Kidney glomerular epithelial cell (primary cell): ENCODE measurements at places on chromosomes 6 and 20.

DNA sequence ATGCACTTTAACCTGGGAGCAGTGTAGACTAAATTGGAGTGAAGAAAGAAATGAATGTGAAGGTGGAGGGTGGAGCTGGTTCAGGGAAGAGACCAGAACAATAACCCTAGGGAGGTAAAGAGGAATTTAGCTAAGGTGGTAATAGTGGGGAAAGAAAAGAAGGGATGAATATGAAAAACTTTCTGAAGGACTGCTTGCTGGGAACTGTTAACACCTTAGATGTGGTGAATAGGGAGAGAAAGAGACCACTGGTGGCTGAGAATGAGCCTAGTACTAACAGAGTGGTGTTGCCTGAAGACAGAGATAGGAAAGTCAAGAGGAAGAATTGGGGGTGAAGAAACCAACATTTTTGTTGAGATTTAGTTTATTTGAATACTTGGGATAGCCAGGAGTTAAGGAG lies 78.4 kb upstream of the HS3ST5 start:
- DNase-seq = no peak

- no peak for DNase-seq
These were observed 25.4 kb upstream of the KCNB1 start for GRCh38 chr20:49507741-49508434.

GRCh38 chr6:103113416-103113815 lies 1719.9 kb downstream of the GRIK2 start:
- no peak for DNase-seq

GRCh38 chr20:45016089-45016671 lies 49.9 kb downstream of the STK4 start:
- no peak for DNase-seq

DNA sequence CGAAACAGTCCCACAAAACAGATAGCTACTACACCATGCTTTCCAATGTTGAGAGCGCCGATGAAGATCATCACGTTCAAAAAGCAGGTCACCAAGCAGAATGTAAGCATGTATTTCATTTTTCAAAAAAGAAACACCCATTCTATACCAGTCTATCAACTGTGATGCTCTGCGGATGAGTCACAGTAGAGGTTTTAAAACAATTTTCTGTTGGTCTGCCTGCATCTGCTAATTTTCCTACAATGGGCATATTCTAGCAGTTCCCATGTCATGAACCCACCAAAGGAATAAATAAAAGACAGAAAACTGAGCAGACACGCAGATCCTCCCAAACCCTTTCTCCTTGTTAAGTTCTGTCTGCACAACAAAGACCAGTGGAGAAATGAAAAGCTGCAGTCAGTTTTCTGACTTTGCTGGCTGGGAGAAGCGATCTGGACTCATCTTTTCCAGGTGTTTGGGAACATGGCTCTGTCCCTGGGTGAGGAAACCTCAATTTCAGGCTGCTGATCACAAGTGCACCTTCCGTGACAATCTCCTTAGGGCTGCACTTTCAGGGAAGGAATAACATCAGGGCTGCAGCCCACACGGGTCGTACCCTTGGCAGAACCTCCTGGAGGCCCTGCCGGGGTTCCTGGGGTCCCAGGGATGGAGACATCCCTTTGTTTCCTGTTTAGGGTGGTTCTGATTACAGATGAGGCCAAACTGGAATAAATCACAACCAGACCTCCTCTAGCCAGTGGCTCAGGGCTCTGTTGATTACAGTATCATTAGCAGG lies 200.1 kb downstream of the BMP7 start:
- no peak for DNase-seq

DNA sequence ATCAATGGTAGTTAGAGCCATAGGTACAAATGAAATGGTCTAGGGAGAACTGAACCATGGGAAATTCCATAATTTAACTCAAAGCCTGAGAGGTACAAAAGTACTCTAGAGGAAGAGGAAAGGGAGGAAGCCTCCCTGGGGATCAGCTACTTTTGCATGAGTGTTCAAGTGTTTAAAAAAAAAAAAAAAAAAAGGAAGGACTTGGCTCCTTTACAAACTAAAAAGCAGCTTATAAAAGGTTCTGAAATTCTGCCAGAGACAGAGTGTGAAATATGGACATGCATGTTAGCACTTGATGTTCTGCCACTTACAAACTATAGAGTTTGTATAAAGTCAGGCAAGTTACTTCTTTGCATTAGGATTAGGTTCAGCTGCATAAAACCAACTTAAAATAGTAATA lies 290.0 kb downstream of the TBC1D7 start:
- no peak for DNase-seq

DNA sequence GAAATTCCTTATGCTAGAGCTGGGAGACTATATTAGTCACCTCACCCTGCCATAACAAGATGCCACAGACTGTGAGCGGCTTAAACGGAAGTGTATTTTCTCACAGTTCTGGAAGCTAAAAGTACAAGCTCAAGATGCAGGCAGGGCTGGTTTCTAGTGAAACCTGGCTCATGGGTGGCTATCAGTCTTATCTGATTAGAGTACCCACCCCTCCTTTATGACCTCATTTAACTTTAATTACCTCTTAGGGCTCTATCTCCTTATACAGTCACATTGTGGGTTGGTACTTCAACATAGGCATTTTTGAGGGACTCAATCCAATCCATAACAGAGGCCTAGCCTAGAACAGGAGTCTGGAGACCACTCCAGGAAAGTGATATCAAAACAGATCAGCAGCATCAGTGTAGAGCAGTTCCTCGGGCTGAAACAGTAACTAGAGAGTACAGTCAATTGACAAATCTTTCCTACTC lies 2.3 kb upstream of the SNRNP48 start:
- DNase-seq = no peak

- no peak for DNase-seq
These were observed 23.3 kb downstream of the ARFGEF2 start for GRCh38 chr20:48944663-48945297.

GRCh38 chr20:60662307-60662706 lies 589.8 kb upstream of the CDH4 start:
- DNase-seq = no peak

GRCh38 chr6:121879149-121879548 lies 443.7 kb downstream of the GJA1 start:
- DNase-seq = no peak

DNA sequence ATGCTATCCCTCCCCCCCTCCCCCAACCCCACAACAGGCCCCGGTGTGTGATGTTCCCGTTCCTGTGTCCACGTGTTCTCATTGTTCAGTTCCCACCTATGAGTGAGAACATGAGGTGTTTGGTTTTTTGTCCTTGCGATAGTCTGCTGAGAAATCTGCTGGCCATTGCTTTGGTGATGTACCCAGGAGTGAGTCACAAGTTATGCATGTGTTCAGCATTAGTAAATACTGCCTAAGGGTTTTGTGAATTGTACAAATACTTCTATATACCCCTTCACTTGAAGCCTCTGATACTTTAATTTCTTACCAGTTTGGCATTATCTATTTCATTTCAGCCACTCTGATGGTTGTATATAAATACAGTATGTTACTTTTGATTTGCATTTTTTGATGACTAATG lies 711.3 kb upstream of the GJE1 start:
- DNase-seq = peak; percentile 38

GRCh38 chr6:45326698-45327417 lies 1.3 kb upstream of the RUNX2 start:
- no peak for DNase-seq

GRCh38 chr6:13472099-13472498 lies 15.3 kb downstream of the GFOD1 start:
- no peak for DNase-seq

DNA sequence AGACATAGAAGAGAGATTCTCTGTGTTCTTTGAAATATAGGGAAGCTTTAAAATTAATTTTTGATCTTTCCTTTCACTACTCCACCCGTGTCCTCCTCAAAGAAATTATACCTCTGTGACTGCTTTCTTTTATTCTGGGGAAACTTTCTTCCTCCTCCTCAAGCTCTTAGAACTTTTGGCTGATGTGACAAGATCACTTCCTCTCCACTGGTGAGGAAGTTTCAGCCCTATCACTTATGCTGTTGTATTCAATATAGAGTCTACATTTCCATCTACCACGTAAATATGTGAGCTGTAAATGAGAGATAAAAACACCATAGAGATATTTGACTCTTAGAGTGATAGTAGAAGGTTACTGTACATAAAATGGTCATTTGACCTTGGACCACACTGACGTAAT lies 141.9 kb upstream of the SASH1 start:
- no peak for DNase-seq

DNA sequence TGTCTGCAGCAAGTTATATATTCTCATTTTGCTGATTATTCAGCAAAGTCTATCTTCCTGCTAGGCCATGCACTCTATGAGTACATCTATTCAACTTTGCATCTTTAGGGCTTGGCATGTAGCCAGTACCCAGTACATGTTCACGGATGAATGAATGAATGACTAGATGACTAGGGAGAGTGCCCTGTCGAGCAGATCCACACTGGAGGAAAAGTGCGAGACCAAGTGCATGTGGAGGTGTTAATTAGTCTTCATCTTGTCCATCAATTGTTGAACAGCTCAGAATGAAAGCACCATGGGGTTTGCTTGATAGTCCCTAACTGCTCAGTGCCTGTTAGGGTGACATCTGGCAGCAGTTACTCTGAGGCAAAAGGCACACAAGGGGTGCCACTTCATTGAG lies 30.4 kb downstream of the TM9SF4 start:
- peak; percentile 41 for DNase-seq

- no peak for DNase-seq
These were observed 214.0 kb downstream of the CLIC5 start for GRCh38 chr6:45801471-45802289.

DNA sequence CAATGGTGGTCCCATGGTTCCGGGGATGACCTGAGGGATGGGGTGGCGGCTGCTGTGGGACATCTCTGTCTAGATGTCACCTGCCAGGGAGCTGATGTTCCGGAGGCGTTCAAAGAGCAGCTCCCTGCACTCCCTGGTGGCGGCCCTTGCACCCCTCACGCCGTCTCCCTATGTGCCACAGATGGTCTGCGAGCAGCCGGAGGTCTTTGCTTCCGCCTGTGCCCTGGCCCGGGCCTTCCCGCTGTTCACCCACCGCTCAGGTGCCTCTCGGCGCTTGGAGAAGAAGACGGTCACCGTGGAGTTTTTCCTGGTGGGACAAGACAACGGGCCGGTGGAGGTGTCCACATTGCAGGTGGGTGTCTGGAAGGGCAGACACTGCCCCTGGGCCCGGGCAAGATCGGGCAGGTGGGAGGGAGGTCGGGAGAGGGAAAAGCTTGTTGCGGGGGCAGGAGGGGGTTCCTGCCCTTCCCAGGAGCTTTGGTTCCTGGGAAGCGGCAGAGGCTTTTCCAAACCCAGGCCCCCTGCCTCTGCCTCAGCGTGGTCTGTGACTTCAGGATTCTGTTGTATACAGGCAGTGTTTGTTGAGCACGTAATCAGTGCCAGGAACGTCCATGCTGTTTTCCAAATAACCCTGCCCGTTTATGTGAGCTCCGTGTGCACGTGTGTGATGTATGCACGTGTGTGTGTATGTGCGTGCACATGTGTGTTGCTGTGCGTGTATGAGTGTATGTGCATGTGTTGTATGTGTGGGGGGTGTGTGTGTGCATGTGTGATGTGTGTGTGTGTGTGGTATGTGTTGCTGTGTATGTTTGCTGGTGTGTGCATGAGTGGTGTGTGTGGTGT lies 1.9 kb downstream of the NPEPL1 start:
- DNase-seq = no peak

GRCh38 chr20:11271319-11271718 lies 597.5 kb upstream of the JAG1 start:
- DNase-seq = no peak

DNA sequence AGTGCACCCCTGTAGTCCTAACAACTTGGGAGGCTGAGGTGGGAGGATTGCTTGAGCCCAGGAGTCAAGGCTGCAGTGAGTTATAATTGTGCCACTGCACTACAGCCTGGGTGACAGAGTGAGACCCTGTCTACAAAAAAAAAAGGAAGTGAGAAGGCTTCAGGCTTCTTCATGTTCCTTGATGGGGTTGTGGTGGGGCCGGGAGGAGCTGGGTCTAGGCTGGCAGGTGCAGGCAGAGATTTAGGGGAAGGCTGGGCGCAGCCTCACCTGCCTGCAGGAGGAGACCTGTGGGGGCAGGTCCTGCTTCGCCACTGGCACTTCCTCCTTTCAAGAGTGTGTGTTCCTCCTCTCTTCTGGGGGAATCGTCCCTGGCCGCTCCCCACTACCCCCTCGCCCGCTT lies 63.9 kb downstream of the CHMP4B start:
- no peak for DNase-seq

DNA sequence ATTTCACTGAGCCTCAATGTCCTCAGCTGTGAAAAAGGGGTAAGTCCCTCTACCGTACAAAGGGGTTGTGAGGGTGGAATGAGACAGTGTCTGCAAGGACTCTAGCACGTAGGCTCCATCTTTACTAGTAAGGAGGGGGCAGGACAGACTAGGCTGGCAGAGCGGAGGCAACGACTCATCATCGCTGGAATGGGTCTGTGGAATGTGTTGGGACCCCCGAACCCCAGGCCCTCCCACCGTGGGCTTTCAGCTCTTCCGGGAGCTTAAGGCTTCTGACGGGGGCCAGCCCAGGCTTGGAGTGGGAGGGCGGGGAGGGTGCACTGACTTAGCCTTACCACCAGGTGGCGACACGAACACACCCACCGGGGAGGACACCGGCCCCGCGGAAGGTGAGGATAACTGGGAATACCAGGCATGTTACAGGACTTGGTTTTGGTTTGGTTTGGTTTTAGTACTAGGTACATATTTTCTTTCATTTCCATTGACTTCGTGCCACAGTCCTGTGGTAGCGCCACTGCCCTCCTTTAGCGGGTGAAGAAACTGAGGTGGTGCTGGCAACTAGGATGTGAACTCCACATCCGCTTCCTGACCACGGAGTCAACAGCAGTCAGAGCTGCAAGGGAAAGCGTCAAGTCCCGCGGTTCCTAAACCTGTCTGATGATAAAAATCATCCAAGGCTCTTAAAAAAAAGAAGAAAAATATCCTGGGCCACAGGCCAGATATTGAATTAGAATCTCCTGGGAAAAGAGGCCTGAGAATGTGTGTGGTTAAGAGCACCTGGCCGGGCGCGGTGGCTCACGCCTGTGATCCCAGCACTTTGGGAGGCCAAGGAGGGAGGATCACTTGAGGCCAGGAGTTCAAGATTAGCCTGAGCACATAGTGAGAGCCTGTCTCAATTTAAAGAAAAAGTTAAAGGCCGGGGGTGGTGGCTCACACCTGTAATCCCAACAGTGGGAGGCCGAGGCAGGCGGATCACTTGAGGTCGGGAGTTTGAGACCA lies 10.3 kb upstream of the TULP1 start:
- DNase-seq = peak; percentile 62

GRCh38 chr6:147983581-147984366 lies 358.9 kb upstream of the SASH1 start:
- no peak for DNase-seq

- DNase-seq = peak; percentile 85
These were observed 98.8 kb downstream of the SASH1 start for GRCh38 chr6:148441454-148441911.

GRCh38 chr6:146146836-146147235 lies 118.0 kb downstream of the GRM1 start:
- DNase-seq = no peak
